A549 treated with CpdA at 1 μM for 4 hours (cell line): ENCODE measurements at places on chromosomes 7 and 10. TPM values are rescaled to one million over a fixed set of nuclear protein-coding genes. Genes with fewer than 3 reads are reported as not detected.

The COL17A1 gene
- 2.2 to 3.8 TPM (median 2.7 TPM) in 5 replicates for total RNA-seq

The ZCCHC24 gene
- 2.8 to 5.4 TPM (median 4.6 TPM) in 5 replicates for total RNA-seq

The WDFY4 gene
- under 0.01 TPM in 1 of 5 replicates, not detected in the others for total RNA-seq

The MEOX2 gene
- not detected in 5 replicates for total RNA-seq

The NPSR1 gene
- not detected in 5 replicates for total RNA-seq

The DYNC1I1 gene
- 0.06 to 0.27 TPM (median 0.18 TPM) in 4 of 5 replicates, not detected in the other for total RNA-seq

The RBM20 gene
- total RNA-seq, result 1.1 to 1.8 TPM (median 1.4 TPM) in 5 replicates

The SAMD8 gene
- total RNA-seq, result 7.9 to 11.3 TPM (median 10.7 TPM) in 5 replicates

The ADAM12 gene
- 3.8 to 5.7 TPM (median 4.3 TPM) in 5 replicates for total RNA-seq

The TAS2R41 gene
- total RNA-seq, result not detected in 5 replicates

The TEX47 gene
- total RNA-seq, result not detected in 5 replicates

The FRA10AC1 gene
- total RNA-seq, result 5.2 to 6.3 TPM (median 5.9 TPM) in 5 replicates

The ANKRD30A gene
- 0.37 to 1.4 TPM (median 1.0 TPM) in 5 replicates for total RNA-seq

The EVX1 gene
- 0.03 to 0.09 TPM (median 0.07 TPM) in 3 of 5 replicates, not detected in the others for total RNA-seq

The SPDYE11 gene
- total RNA-seq, result not detected in 5 replicates

The H2BK1 gene
- not detected in 5 replicates for total RNA-seq

The NUTM2E gene
- 0.29 to 0.52 TPM (median 0.45 TPM) in 5 replicates for total RNA-seq

The LEP gene
- not detected in 5 replicates for total RNA-seq

The CABCOCO1 gene
- 0.14 to 1.5 TPM (median 0.54 TPM) in 5 replicates for total RNA-seq

The NEUROG3 gene
- not detected in 5 replicates for total RNA-seq

The SPAM1 gene
- not detected in 5 replicates for total RNA-seq

The PTPRZ1 gene
- not detected in 5 replicates for total RNA-seq

The C10orf67 gene
- total RNA-seq, result 0.05 to 0.22 TPM (median 0.10 TPM) in 3 of 5 replicates, not detected in the others

The SPDYE2B gene
- not detected in 5 replicates for total RNA-seq

The CRHR2 gene
- 0.03 TPM in 1 of 5 replicates, not detected in the others for total RNA-seq

The CALML5 gene
- total RNA-seq, result not detected in 5 replicates

The WNT2 gene
- total RNA-seq, result 0.05 TPM in 1 of 5 replicates, not detected in the others
